Muscle of arm (tissue), 14 donors: ENCODE measurements at places on chromosomes 5 and 9.

DNA sequence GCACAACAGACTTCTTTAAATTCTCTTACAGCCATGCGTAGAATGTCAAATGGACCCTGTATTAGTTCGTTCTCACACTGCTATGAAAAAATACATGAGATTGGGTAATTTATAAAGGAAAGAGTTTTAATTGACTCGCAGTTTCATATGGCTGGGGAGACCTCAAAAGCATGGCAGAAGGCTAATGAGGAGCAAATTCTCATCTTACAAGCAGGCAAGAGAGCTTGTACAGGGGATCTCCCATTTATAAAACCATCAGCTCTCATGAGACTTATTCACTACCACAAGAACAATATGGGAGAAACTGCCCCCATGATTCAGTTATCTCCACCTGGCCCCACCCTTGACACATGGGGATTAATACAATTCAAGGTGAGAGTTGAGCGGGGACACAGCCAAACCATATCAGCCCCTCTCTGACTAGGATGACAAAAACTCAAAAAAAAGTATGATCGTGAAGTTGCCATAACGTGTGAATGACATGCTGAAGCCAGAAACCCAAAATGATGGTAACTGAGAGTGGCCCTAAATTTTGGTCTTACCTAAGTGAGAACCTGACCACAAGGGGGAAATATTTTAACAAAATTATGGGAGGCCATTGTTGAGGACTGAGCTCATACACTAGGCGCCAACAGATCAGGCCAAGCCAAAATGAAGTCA lies 17.5 kb upstream of the TEX10 start:
- DNase-seq = no peak

DNA sequence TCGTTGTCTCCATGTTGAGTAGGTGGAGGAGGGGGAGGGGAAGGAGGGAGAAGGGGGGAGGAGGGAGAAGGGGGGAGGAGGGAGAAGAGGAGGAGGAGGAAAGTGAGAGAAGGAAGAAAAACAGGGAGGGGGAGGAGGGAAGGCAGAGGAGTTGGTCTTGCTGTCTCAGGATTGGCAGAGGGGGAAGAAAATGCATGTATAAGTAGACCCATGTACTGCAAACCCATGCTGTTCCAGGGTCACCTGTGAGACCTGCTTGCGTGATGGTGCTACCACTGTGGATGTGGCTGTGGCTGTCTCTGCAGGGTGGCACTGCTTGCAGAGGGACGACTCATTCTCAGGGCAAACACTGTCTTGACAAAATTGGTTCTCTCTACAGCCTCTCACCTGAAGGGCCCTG lies 76.3 kb downstream of the PTCH1 start:
- no peak for DNase-seq

DNA sequence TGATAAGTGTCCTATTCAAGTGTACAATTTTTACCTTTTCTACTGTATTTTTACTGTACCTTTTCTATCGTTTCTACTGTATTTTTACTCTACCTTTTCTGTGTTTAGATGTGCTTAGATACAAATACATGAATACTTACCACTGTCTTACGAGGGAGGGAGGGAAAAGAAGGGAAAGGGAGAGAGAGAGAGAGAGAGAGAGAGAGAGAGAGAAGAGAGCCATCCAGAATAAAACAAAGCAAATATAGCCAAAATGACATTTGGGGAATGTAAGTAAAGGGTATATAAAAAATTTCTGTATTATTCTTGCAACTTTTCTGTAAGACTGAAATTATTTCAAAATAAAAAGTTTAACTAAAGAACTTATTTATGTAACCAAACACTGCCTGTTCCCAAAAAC lies 121.2 kb downstream of the HOMER1 start:
- no peak for DNase-seq

DNA sequence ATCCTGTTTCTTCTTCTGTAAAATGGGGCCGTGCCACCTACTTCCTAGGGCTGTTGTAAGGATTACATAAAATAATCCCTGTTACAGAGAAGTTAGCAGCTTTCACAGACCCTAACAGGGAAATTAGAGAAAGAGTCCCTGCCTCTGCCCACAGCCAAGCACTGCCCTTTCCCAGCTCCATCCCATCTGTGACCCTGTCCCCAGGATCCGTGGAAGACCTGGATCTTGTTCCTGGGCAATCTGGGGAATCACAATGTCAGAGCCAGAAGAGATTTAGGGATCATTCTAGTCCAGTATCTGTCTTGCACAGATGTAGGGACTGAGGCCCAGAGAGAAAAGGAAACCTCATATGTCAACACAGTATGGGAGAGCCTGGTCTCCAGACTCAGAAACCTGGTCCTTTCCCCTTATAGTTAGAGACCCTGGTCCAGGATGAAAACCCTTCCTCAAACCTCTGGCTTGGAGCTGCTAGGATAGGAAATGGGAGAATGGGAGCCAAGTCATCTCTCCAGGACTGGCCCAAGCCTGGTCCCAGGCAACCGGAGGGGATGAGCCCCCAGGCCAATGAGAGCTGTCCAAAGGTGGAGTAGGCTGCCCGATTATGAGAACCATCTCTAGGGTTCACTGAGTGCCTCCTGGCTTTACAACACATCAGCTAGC lies 12.5 kb downstream of the LHX6 start:
- no peak for DNase-seq

- DNase-seq = no peak
Observed at GRCh38 chr5:40361378-40361777, 318.3 kb upstream of the PTGER4 start.

GRCh38 chr9:120431268-120431667 lies 148.7 kb downstream of the CDK5RAP2 start:
- no peak for DNase-seq

DNA sequence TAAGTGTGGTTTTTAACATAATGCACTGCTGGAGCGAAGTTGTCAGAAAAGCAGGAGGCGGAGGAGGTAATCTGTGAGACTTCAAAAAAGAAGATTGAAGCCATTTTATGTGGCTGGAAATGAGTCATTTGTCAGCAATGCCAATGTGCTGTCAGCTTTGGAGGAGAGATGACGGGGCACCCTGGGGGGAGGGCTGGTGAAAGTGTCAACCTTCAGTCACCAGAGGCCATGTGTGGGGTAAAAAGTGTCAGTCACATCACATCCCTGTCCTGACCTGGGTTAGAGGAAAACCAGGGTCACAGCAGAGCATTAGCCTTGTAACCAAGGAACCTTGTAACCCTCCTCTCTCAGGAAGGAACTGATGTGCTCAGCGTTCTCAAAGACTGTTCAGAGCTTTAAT lies 59.1 kb downstream of the TLR4 start:
- no peak for DNase-seq

DNA sequence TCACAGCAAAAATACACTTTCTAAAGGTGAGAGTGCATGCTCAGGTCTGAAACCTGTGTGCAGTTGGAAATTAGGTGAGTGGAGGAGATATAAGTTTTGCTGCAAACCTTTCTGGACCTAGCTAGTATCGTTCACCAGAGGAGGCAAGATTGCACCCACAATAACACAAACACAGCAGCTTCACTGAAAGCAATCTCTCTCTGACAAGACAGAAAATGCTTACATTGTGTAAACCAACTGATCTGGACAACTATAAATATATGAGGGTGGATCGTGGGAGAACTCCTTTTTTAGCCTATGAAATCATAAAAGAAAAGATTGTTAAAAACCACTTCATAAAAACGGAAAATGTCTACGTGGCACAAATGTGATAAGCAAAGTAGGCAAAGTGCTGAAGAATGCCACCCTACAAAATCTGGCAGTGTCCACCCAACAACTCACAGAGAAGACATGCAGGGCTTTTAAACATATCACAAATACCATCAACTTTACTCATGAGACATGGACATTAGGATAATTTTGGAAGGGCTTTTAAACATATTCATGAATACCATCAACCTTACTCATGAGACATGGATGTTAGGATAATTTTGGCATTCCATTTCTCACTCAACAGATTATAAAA lies 134.3 kb downstream of the CDH18 start:
- DNase-seq = no peak

- no peak for DNase-seq
Observed at GRCh38 chr5:139795074-139796001, at the start of gene PSD2. Gene PSD2, plus strand, starts transcription at chr5:139795808. Its CDS starts 13,633 bp downstream, at chr5:139809441.

DNA sequence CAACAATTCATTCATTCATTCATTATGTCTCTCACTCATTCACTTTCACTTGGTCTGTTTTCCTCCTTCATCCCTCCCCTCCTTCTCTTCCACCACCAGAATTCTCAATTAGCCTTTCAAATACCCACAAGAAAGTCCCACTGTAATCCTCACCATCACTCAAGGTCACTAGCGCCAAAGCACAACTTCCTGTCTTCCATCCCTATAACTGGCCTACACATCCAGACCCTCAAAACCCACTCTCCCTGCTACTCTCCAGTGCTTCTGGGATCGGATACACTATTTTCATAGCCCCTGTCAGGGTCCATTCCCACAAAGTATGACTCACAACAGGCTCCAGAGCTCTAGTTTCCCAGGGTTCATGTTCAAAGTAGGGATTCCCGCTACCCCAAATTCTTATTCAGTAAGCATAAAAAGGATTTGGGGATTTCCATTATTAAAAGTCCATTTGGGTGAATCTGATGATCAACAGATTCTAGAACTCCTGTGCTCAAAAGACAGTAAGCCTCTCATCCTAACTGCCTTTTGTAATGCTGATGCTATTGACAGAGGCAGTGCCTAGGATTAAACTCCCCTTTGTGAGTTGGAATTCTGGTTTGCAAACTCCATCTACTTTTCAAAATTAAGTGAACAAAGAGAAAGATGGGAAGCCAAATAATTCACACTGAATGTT lies 250.9 kb downstream of the SEMA5A start:
- no peak for DNase-seq

- DNase-seq = no peak
Observed at GRCh38 chr9:110700953-110701352, 32.4 kb downstream of the MUSK start.

- no peak for DNase-seq
Observed at GRCh38 chr9:121201045-121201737, 478 bp downstream of the RAB14 start.

DNA sequence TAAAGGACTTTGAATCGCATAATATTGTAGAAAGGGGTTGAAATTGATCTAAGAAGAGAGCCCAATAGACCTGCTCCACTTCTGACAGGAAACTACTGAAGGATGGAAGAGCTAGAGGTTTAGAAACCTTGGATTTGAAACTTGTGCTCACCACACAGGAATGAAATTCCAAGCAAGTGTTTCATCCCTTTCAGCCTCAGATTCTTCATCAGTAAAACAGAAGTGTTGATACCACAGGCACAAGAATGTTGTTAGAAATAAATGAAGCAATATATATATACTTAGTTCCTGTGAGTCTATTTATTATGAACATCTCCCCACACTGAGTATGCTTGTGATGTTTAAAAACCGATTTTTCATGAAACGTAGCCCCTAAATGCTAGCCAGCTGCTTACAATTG lies 43.8 kb downstream of the PRRC1 start:
- DNase-seq = no peak

- DNase-seq = no peak
Observed at GRCh38 chr9:123005964-123006363, 27.5 kb upstream of the GPR21 start.

DNA sequence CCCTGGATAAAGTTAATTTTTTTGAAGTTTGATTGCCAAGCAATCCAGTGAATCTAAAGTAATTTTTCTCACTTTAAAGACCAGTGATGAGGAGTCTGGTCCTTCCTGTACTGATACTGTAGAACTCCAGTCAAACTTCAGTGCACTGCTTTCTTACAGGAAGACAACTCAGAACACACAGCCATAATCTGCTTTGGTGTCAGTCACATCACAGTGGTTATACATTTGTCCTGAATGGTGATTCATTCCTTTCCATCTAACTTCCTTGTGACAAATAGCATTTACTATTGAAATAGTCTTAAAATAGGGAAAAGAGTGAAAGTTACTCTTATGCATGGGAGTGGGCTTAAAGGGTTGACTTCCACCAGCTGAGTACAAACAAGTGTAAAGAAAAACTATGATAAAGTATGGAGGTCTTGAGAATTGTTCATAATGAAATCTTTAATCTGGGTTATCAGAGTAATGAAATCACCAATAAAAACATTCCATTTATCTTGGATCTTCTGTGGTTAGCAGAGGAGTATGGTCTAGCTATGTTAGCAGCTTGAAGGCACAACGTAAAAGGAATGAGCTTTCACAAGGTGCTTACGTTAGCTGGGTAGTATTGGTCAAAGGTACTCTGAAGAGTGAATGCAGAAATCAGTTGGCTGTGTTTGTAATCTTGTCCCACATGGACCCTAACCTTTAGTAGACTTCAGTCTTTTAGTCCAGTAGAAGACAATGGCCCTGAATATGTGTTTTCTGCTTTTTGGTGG lies 41.5 kb downstream of the DCP2 start:
- no peak for DNase-seq

DNA sequence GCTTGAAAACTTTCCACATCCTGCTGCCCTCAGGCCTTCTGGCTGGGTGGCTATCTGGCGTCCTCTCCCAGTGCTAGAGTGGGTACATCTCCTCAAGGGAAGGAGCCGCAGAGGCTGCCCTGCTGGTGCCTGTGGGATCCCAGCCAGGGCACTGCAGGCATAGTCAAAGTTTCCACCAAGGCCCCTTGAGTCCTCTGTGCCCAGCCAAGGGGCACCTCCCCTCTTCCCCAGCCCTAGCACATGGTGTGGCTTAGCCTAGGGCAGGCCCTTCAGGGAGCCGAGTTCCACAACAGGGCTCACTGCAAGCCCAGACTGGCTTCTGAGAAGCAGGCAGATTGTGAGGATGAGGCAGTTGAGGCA lies 103.2 kb downstream of the RGS3 start:
- DNase-seq = no peak

DNA sequence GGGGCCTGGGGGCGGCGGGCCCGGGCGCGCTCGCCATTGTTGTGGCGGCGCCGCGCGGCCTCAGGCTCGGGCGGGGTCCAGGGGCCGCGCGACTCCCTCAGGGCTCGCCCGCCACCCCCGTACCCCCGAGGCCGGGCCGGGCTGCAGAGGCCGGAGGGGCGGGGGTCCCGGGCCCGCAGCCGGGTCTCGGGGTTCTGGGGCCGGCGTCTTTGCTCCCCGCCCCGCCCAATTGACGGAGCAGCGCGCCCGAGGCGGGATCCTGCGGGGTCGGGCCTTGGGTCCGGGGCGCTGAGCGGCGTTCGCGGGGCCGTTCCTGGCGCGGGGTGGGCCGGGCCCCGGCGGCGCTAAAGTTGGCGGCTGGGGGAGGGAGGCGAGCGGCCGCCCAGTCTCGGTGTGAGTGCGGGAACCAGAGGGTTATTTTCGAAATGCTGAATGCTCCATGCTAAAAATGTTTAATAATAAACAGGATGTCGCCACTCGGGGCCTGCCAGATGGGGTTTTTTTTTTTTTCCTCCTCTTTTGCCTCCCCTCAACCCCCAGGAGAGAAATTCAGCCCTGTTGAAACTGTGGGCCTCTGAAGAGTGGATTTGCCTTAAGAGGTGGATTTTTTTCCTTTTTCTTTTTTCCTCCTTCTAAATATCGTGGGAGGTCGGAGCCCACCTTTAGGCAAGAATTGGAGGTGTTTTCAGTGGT lies 724 bp downstream of the PRRC2B start:
- peak; percentile 56 for DNase-seq

GRCh38 chr9:37036776-37037502 lies 2.9 kb upstream of the PAX5 start:
- DNase-seq = peak; percentile 41

DNA sequence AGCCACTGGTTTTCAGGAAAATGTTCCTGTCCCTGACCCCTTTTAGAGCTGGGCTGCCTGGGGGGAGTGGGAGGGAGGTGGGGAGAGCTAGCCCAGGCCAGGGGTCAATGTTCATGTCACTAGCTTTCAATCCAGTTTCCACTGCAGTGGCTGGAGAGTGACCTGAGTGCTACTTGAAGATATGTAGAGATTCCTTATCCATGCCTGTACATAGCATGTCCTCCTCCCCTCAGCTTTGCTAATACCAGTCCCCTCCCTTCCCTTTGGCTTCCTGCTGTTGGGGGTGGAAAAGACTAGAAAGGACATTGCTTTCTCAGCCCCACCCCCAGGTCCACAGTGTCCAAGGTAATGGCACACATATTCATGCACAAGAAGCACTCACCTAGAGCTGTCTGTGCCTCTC lies 7.8 kb downstream of the DNAJB5 start:
- DNase-seq = no peak
